ENCODE measurements at places on chromosomes 2 and 18.
A peak's percentile ranks its signal among the peaks of the same experiment; 100 is the strongest.

DNA sequence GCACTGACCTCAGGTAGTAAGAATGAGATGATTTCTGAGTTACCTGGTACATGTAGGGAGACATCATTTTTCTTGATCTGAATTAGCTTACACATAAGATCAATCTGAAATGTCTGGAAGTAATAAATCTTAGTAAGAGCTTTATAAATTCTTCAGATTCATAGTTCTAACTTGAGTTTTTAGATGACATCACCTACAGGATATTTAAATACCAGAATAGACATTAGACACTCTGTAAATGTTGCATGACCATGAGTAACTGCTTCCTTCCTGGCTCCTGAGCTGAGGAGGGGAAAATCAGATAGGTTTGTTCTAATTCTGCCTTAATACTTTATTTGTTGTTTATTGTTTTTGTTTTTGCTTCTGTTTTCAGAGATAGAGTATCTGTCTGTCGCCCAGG lies 181.8 kb downstream of the PHLPP1 start:
- DNase-seq = no peak

- no peak for DNase-seq
Observed at GRCh38 chr18:24499814-24500213, 39.4 kb downstream of the HRH4 start.

- no peak for DNase-seq
Observed at GRCh38 chr2:32572030-32572429, 55.8 kb upstream of the TTC27 start.

- DNase-seq = no peak
Observed at GRCh38 chr2:70089220-70089982, 2.1 kb downstream of the PCBP1 start.

GRCh38 chr2:40339026-40339425 lies 112.9 kb downstream of the SLC8A1 start:
- DNase-seq = no peak

DNA sequence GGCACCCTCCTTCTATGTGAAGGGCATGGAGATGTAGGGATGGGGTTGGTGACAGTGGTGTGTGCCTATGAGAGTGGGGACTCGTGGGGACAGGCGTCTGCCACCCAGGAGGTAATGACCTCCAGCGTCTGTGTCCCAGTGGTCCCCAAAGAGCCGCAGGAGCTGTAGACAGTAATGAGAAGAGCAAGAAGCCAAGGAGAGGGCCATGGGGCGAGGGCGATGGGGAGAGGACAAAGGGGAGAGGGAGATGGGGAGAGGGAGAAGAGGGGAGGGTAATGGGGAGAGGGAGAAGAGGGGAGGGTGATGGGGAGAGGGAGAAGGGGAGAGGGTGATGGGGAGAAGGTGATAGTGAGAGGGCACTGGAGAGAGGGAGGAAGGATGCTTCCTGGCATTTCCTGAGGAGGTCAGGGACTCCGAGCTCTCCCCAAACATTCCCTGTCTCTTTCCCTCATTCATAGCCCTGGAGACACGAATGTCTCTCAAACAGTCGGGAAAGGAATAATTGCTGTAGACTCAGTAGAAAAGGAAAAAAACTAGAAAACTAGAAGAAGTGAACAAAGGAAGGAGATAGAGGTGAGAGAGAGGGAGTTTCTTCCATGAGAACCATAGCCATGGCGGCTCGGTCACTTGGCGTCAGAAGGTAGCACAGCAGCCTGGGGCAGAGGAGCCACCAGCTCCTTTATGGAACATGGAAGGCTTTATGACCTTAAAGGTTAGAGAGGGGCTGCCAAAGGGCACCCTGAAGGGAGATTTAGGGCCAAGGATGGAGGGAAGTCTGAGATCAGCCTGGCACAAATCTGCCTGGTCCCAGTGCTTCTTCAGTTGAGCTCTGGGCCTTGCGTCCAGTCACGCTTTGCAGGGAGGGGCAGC lies 39.5 kb downstream of the PSD4 start:
- DNase-seq = no peak

DNA sequence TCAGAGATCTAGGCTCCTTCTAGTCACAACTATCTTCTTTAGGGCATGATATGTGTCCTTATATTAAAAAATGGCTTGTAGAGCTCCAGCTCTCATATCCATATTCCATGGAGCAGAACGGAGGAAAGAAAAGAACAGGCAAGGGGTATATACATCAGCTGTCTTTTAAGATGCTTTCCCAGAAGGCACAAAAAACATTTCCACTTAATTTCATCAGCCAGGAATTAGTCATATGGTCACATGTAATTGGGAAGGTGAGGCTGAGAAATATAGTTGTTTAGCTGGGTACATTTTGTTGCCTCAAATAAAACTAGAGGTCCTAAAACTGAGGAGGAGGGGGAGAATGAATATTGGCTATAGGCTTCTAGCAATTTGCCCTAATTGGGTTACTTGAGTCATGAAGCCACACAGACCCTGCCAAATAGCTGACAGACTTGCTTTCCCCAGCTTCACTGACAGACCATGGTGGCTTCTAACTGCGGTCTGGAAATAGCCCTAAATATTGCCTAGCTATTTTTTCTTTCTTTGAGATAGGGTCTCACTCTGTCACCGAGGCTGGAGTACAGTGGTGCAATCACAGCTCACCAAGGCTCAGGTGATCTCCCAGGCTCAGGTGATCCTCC lies 20.0 kb downstream of the MAIP1 start:
- no peak for DNase-seq

DNA sequence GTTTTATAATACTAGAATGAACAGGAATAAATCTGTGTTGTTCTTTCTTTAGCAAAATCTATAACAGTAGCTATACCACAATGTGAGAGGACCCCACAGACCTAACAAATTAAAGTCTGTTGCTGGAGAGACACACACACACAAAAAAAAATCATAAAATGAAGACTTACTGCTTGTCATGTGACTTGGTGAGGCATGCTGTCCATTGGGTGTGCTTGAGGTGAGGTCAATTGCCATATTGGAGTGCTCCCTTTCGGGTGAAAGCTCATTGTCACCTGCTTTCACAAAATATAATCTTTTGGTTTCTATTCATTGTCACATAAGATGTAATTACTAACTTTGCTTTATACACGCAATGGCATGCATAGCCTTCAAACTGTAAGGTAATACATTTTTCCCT lies 3.9 kb downstream of the IKZF2 start:
- no peak for DNase-seq

DNA sequence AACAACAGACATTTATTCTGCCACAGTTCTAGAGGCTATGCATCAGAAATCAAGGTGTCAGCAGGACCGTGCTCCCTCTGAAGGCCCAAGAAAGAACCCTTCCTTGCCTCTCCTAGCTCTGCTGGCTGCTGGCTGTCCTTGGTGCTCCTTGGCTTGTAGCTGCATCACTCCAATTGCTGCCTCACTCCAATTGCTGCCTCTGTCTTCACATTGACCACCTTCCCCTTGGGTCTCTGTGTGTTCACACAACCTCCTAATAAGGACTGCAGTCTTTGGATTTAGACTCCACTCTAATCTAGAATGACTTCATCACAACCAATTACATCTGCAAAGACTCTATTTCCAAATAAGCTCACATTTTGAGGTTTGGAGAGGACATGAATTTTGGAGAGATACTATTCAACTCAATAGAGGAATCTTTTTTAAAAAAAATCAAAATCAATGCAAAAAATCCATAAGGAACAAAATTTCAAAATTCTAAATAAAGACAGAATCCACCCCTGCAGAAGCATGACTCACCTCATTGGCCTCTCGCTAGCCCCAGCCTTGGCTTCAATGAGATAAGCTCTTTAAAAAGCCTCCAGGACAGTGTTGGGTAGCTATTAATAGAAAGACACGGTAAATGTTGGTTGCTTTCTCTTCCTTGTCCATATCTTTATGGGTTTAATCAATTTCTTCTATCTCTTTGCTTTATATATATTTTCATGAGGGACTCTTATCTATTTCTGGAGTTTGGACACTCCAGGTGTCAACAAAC lies 267.6 kb upstream of the MGAT5 start:
- no peak for DNase-seq

- DNase-seq = no peak
Observed at GRCh38 chr2:170820757-170821530, 4.3 kb downstream of the GAD1 start.

DNA sequence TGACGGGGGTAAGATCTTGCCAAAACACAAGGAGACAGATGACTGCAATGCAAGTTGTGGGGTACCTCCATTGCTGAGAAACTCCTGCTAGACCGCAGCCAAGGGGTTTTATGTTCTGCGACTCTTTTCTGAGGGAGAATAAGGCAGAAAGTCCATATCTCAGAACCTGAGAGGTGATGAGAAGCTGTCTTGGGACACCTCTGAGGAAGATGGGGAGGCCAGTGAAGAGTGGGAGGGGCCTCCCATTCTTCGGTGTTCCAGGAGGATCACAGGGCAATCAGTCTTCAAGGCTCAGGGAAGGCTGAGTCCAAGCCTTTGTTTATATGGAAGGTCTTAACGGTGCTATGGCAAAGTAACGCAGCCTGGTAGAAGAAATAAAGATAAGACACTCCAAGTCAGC lies 18.0 kb downstream of the CYP27A1 start:
- no peak for DNase-seq

GRCh38 chr18:8081872-8082553 lies 514.9 kb downstream of the PTPRM start:
- DNase-seq = no peak

DNA sequence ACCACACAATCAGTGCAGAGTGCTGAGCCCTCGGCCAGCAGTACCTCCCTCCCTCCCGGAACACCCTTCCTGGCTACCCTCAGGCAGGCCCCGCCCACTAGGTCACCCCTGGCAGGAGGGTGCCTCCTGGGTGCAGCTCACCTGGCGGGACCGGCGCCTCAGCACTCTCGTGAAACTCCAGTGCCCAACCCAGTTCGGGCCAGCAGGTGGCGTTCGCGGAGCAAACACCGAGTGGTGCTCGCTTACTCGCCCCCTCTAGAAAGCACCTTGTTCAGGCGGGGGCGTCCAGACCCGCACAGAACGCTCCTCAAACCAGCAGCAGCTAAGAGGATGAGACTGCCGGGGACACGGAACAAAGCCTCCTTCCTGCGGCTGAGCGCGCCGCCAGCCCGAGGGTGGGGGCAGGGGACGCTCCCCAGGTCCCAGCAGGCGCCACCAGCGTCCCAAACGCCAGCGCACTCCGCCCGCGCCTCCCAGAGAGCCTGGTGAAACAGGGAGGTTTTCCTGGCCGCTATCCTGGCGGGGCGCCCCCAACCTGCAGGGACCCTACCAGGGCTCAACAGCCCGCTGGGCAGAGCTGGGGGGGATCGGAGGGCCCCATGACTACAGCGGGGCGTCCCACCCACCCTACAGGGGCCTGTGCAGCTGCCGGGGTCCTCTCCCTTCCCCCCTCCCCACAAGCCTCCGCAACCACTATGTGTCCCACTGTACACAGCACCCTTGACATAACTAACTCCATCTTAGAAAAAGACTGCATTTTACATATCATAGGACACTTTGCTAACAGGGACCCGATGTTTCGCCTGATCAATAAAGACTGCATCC lies 44.7 kb downstream of the MRPS5 start:
- peak; percentile 85 for DNase-seq

GRCh38 chr2:186306754-186307153 lies 179.3 kb upstream of the ZC3H15 start:
- no peak for DNase-seq

GRCh38 chr2:118658596-118659198 lies 188.8 kb downstream of the EN1 start:
- DNase-seq = no peak

- no peak for DNase-seq
Observed at GRCh38 chr2:210215120-210215519, 10.1 kb downstream of the ACADL start.

GRCh38 chr2:174648896-174649295 lies 51.3 kb upstream of the WIPF1 start:
- DNase-seq = no peak

DNA sequence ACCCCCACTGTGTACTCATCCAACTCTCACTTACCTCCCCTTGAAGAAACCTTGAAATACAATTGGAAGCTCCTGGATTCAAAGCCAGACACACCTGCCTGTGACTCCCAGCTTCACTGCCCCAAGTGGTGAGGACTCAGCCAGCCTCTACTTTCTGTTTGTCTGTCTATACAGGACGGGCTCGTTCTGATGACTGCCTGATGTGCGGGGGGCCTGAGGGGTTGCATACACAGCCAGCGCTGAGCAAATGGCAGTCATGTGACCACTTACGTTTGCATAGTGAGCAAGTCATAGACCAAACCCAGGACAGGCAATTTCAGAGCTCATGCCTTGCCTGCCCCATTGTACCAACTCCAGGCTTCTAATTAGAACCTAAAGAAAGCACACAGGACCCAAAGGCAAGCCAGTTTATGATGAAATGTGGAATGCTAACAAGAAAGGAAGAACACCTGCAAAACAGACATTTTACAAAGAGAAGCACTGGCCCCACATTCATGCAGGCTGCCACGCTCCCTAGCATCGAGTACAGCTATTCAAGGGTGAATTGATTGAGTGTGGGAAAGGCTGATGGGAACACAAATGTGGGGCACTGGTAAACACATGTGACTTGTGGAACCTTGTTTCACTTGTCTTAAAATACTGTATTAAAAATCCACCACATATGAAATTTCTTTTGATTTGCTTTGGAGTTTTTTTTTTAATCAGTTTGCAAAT lies 137.8 kb downstream of the LNPK start:
- DNase-seq = no peak

DNA sequence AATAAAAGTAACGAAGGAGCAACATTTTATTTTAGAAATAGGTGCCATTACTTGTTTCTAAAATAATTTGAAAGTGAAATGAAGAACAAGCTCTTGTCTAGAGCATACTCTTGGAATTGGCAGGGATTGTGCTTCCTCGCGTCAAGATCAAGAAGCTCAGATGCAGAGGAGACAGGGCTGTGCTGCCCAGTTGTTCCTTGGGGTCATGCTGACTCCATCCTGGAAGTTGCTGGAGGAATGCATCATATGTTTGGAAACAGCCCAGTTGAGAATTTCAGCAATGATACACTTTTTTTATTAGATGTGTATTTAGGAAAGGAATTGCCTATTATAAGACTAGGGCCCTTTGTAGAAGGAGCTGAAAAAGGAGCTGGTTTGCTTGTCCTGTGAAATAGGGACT lies 17.2 kb downstream of the LTBP1 start:
- DNase-seq = no peak

GRCh38 chr18:54672846-54673475 lies 81.9 kb downstream of the DYNAP start:
- no peak for DNase-seq

DNA sequence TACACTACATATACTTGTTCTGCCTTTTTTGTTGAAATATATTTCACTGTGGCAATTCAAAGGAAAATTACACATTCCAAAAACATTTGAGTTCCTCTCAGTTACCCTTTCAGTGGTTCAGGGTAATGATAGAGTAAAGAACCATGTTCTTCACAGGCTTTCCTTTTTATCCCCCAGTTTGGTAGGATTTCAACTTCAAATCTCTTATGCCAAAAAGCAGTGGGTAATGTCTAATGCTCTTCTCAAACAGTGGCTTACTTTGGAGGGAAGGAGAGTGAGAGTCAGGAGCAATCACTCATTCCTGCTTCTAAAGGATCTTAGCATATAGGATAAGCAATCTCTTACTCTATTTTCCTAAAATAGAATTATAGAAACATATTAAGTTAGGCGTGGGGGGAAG lies 290.6 kb downstream of the ZEB2 start:
- DNase-seq = no peak

- no peak for DNase-seq
Observed at GRCh38 chr2:191728750-191729624, 51.1 kb downstream of the NABP1 start.

Measured in T follicular helper cell (primary cell).